ENCODE measurements at places on chromosomes 12 and 14.

GRCh38 chr12:63955831-63956666 is 111.5 kb downstream of the SRGAP1 start:
- no peak for DNase-seq

DNA sequence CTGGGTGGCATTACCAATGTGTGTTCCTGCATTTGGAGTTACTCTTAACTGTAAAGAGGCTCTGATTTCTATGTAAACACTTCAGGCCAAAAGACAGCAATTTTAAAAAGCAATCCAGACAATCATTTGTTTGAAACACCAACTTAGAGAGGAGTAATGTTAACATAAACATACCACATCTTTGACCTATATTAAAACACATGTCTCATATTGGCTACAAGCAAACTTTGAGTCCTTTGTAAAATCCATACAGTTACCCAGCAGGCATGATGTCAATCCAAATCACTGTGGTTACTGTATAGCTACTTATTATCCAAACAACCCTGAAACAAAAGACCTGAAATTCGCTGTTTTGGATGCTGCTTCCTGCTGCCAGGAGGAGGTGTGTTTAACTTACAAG is 7.5 kb upstream of the G2E3 start:
- DNase-seq: no peak

DNA sequence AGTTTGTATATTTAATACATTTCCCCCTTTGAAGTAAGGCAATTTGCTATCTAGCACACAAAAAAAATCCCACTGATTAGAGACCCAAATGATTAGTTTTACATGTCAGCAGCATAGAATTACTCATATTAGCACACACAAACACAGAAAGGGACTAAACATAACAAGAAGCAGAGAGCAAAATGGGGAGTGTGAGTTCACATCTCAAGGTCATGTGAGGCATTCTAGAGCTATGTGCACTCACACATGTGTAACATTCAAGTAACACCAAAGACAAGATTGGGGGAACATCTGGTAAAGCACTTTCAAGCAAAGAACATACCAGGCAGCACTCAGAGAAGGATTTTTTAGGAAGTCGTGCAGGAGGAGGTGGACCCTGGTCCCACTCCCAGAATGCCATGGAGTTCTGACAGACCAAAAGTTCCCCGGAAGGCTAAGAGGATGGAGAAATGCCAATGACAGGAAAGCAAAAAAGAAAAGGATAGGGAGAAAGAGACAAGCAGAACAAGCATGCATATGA is 105.8 kb upstream of the SINHCAF start:
- peak; percentile 19 for DNase-seq

DNA sequence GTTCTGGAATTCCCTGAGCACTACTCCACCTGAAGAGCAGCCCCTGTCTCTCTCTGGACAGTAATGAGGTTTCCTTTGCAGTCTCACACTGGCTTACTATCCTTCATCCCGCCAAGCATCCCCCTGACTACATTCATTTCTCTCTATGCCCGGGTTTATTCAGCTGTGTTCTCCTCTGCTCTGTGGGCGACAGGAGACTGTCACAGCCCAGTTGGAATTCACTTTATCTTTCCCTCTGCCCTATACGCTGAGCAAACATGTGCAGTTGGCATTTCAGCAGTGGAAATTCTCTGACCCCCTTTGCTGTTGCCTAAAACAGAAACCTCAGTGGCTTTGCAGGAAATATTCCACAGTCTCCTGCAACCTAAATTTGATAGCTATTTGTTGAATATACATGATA is 83.5 kb upstream of the MAX start:
- no peak for DNase-seq

GRCh38 chr12:64691795-64692583 is 67.2 kb downstream of the GNS start:
- DNase-seq: no peak

DNA sequence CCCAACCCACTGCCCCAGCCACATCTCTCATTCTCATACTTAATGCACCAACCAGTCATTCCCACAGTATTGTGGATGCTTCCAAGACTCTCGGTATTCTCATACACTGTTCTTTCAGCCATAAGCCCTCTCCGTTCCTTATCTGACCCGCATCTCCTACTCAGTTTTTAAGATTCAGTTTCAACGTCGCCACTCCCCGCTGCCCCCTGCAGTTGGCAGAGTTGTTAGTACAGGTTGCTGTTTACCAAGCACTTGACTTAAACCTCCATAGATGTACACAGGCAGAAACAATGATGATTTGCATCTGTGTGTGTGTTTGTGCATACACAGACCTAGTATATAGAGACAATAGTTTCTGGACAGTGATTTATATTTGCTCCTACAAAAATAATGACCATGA is 40.2 kb downstream of the PAH start:
- no peak for DNase-seq

DNA sequence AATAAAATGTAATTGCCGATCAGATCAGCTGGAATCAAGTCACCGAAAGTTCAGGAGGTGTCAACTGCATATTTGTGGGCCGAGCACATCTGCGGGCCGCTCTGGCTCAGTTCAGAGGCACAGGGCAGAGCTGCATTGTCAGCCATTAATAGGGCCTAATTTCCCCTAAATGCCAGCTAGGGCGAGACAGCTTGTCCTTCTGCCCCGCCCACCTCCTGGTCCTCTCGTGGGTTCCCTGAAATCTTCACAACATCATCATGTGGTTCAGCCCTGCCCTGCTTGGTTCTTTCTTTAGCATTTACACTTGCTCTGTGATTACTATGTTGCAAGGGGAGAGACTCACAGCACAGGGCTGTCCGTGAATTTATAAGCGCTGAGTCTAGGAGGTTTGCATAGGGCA is 148.9 kb downstream of the CHST11 start:
- DNase-seq: no peak

DNA sequence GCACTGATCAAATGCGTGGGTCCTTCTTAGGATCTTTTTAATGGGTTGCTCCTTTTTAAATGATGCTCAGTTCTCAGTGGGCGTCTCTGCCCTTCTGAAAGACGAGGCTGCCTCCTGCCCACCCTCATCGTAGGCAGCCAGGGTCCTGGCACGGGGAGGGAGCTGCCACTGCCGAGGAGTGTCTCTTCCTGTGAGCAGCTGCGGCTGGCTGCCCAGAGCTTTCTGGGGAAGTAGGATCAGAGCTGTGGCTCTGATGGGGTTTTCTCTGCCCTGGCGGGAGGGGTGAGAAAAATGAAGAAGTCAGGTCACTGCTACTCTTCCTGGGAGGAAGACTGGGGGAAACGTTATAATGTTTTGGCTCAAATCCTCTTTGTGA is 31.1 kb upstream of the BEGAIN start:
- DNase-seq: no peak

GRCh38 chr12:117140397-117141096 is 41.3 kb upstream of the TESC start:
- DNase-seq: no peak

Data from muscle of arm (tissue), 14 donors.